ENCODE measurements at places on chromosomes 2 and 18.

GRCh38 chr2:239193401-239193811, 207.4 kb downstream of the HDAC4 start:
- DNase-seq = no peak

GRCh38 chr2:12416600-12416999, 300.1 kb upstream of the TRIB2 start:
- DNase-seq = no peak

- DNase-seq = peak; percentile 29
Observed at GRCh38 chr18:59140302-59140885, 710 bp downstream of the SEC11C start.

- DNase-seq = no peak
Observed at GRCh38 chr2:8447610-8448221, 234.1 kb upstream of the ID2 start.

DNA sequence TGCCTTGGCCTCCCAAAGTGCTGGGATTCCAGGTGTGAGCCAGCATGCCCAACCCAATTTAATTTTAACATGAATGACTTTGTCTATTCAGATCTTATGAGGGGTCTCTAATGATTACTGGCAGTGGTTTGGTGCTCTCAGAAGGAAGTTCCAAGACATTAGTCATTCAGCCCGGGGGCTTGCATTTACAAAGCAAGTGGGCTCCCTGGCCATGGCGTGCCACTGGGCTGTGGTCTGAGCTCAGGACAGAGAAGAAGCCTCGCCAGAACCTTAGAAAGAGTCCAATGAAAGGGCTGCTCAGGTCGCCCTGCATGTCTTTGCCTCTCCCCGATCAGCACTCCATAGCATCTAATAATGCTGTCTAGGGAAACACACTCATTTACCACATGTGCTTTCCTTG, 182.6 kb upstream of the CHAC2 start:
- no peak for DNase-seq

DNA sequence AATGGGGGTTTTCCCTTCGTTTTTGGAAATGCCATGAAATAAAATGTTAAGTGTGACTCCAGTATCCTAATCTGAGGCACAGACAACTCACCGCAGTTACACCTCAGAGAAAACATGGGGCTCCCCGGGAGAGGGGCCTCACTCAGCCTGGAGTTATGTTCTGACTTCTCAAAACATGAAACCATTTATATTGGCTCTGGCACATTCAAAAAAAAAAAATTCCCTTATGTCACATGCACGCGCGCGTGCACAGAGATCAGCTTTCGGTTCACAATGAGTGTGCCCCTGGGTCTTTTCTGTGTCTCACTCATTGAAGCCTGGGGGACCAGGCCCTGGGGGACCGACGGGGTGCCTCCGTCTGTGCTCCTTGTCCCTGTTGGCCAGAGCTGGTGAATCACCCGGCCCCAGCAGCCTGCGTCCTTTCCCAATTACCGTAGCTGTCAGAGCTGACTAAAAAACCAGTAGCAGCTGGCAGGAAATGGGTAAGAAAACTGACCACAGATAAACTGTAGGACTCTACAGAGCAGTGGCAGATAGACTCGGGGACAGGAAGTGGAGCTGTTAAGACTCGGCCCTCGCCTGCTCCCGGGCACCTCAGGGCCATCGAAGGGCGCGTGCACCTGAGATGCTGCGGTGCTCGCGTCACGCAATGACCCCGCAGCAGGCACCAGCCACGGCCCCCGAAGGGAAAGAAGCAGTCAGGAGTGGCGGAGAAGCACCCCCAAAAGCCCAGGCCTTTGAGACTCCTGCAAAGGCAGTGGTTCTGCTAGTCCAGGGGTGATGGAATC, 138.3 kb upstream of the ID2 start:
- no peak for DNase-seq

GRCh38 chr2:15142069-15142689, 419.0 kb downstream of the NBAS start:
- no peak for DNase-seq

GRCh38 chr2:63435070-63435469, 153.2 kb downstream of the WDPCP start:
- DNase-seq = no peak

DNA sequence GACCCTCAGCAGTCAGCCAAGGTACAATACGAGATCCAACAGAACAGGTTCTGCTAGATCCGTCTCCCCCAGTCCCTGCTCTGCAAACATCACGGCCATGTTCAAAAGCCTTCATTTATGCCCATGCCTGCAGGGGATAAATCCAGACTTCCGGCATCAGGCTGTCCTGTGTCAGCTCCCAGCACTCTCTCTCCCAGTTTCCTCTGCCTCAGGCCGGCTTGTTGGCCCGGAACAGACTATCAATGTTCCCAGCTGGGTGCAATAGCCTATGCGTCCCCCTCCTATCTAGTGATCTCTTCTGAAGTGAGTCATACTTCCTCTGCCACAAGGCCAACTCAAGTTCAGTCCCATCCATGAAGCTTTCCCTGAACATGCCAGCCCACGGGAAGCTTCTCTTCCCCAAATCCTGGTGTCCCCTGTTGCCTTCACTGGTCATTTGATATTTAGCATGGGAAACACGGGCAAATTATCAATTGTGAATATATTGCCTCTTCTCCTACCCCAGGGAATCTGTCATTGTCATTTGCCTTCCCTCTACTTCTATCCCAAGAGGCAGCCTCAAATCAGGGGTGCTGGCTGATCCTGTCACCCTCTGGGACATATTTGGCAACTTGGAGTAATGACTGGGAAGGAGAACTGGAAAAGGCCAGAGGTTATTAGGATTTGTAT, 51.1 kb downstream of the CAPN13 start:
- DNase-seq = no peak

DNA sequence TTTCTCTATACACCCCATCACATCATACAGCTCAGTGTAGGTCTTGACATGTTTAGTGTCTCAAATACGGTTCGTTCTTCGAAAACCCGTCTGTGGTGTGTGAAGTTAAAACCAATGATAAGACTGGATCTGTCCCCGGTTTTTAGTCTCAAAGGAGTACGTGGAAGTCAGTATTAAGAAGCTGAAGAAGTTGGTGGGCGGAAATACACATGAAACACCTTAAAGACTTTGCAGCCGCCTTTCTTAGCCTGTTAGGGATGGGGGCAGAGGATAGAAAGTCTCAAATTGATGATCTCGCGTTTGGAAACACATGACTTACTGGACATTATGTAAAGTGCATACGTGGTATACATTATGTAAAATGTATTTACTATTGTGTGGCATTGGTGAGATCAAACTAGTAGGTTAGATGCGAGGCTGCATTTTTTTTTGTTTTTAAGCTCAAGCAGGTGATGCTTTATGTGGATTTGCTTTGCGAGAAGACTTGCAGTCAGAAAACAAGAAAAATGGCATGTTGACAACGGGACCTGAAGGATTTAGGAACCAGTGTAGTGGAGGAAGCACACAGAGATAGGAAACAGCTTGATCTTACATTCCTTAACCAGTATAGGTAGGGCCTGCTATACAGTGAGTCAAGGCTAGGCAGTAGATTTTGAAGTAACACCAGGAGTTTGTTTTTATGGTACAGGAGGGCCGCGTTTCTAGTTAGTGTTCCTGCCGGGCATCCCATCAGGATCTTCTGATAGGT, 1.2 kb downstream of the CNOT11 start:
- DNase-seq = no peak

DNA sequence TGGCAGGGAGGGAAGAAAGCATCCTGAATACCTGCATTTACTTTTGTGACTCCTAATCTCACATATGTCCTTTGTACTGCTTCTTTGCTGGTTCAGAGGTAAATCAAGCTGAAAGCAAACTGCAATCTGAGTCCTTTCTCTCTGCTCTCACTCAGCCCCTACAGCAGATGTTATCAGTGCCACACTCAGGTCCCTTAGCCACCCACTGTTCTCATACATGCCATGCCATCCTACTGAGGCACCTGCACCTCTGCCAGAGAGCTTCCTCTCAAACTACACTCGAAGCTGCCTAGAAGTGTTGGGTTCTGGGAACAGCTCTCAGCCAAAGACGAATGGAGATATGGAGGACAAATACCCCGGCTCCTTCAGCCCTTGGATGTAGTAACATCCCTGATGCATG, 244.5 kb downstream of the TXNL1 start:
- DNase-seq = no peak

DNA sequence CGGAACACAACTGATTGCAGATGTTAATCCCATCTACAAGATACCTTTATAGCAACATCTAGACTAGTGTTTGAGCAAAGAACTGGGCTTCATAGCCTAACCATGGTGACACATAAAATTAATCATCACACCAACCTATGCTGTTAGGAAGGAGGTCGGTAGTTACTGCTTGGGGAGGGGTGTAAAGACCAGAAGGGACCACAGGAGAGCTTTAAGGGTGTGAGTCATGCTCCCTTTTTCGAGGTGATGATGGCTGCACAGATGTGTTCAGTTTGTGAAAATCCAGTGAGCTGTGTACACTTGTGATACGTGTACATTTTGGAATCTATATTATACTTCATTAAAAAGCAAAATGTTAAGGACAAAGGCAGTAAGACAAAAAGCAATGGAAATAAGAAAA, 4.6 kb upstream of the SEH1L start:
- DNase-seq = no peak

DNA sequence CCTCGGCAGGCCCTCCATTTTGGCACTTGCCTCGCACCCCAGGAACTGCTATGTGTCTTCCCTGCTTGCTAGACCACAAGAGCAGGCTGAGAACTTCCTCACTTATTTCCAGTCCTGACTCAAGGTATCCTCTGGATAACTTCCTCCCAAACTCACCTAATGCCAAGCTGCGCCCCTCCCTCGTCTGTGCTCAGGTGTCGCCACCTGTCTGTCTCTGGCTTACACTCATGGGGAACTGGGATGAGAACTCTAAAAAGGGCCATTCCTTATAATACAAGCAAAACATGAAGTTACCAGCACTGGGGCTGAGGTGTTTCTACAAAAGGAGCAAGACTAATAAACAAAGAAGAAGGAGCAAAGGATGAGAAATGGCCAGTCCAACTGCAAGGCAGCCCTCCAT, 191.5 kb upstream of the RMP24 start:
- DNase-seq = no peak

- no peak for DNase-seq
Observed at GRCh38 chr2:174780856-174781255, 16.6 kb upstream of the CHRNA1 start.

GRCh38 chr2:226981791-226982326, 146.0 kb downstream of the RHBDD1 start:
- DNase-seq = no peak

DNA sequence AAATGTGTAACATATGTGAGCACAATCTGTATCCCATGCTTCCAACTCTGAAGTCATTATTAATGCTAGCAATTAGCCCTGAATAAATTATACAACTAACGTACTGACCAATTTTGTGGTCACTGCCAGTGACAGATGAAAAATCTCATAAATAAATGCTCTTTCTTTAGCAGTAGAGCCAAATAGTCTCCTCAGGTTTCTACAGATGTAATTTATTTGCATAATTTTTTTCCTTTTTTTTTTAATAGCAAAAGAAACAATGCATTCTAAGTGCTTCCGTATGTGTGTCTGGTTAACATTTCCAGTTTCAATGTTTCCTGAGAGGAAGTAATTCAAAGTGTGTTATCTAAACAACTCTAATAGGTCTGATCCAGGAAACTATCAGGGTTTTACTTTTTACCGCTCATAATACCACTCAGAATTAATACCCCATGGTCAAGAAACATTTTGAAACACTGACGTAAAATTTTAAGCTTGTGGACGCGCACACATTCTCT, 108.4 kb downstream of the MEP1B start:
- no peak for DNase-seq

DNA sequence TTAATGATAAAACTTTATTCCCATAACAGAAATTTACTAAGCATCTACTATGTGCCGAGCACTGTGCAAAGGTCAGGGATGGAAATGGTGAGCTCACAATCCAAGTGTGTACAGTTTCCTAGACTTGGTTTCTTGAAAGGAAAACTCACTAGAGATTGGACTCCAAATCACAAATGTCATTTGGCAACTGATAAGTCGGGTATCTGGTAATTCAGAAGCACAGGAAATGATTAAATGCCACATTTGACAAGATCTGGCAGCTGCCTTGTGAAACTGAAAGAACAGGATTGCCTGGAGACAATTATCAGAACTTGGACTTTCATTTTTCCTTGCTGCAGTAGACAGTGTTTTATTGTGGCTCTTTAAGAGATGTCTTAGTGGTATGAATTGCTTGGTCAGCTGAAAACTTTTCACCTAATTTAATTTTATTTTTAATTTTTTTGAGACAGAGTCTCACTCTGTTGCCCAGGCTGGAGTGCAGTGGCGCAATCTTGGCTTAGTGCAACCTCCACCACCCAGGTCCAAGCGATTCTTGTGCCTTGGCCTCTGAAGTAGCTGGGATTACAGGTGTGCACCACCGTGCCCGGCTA, 19.2 kb downstream of the ITGA6 start:
- DNase-seq = no peak

DNA sequence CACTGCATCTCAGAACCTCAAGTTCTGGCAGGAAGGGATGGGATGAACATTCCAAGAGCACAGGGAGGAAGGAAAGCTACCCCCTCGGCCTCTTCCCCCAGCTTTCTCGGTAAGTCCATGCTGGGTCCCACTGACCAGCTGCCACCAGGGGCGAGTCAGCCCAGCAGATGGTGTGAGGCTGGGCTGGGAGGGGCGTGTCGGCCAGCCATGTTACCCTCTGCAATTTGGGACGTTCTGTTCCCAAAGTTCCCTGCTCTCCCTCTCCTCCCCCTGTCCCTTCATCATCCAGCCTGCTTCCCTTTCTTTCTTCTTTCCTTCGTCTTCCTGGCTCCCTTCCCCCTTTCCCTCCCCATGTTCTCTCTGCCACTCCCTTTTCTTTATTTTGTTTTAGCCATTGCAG, 74.3 kb upstream of the TNP1 start:
- no peak for DNase-seq

DNA sequence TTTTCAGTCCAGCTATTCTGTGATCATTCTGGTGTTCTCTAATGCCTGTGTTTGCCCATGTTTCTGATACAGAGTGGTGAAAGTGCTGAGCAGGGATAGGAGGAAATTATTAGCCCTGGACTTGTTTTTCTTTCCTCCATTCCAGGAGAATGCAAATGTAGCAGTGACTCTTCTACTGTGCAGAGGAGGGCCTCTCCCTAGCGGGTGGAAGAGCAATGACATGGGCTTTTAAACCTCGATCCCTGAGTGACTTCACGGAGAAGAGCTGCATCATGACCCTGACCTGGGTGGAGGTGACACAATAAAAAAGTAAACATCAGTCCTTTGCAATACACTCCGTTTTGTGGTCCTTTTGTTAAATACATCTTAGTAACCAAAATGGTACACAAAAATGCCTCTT, 68.0 kb upstream of the NETO1 start:
- no peak for DNase-seq

All from neuronal stem cell (in vitro differentiated cells).